ENCODE measurements at places on chromosomes 11 and 22.

DNA sequence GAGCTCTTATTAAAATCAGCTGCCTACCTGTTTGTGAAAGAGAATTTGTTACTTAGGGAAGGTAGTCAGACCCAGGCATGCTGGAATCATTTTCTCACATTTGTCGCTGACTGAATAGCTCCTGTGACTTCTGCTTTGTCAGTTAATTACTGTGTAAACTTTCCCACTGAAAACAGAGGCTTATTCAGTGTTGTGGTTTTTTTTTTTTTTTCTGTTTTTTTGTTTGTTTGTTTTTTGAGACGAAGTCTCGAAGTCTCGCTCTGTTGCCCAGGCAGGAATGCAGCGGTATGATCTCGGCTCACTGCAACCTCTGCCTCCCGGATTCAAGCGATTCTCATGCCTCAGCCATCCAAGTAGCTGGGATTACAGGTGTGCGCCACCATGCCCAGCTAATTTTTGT is 5.6 kb upstream of the LDLRAD3 start:
- no peak for DNase-seq

- DNase-seq, result no peak
These were observed 37.2 kb upstream of the ACER3 start for GRCh38 chr11:76823481-76824028.

DNA sequence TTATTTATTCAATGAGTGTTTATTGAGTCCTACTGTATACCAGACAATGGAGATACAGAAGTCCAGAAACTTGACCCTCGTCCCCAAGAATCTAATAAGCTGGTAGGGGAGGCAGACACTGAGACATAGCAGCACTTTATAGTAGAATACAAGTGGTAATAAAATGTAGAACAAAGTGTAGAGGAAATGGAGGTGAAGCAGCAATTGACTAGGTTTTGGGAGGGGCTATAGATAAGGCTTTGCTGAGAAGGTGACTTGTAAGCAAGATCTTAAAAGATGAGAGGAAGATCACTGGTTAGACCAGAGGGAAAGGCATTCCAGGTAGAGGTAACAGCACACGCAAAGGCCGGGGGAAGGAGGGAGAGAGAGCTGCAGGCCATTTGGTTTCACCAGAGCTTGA is 57.3 kb downstream of the ZBTB16 start:
- no peak for DNase-seq

GRCh38 chr11:128422576-128423370 is 164.6 kb downstream of the ETS1 start:
- peak; percentile 76 for DNase-seq

DNA sequence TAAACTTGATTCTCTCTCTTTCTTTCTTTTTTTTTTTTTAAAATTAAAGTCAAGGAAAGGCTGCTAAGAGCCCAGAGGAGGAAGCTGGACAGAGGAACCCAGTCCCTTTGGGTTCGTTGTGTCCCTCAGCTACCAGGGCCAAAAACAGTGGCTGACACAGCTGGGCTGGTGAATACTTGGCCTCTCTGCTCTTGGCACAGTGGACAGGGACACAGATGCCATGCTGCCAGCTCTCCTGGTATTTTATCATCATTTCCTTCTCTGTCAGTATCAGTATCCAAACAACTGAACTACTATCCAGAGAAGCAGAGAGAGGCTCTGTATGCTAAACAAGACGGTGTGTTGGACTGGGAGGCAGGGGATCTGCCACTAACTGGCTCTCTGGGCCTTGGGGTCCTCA is 123.7 kb upstream of the CCDC90B start:
- no peak for DNase-seq

DNA sequence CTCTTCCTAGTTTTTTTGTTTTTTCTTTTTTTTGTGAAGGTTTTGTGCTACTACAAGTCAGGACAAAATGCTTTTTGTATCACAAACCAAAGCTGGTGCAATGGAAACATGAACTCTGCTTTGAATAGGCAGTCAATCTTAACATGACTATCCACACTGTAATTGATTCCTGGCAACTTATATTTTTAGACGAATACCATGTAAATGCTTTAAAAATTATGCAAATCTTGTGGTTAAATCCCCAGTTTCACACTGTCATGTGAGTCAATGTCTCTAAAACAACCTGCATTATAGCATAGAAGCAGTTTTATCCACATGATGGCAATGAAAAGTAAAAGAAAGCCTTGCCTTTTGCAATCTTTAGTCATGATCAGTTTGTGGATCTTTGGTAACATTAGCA is 8.9 kb downstream of the TRPC6 start:
- no peak for DNase-seq

GRCh38 chr11:134541951-134542350 is 129.9 kb upstream of the B3GAT1 start:
- DNase-seq, result no peak

DNA sequence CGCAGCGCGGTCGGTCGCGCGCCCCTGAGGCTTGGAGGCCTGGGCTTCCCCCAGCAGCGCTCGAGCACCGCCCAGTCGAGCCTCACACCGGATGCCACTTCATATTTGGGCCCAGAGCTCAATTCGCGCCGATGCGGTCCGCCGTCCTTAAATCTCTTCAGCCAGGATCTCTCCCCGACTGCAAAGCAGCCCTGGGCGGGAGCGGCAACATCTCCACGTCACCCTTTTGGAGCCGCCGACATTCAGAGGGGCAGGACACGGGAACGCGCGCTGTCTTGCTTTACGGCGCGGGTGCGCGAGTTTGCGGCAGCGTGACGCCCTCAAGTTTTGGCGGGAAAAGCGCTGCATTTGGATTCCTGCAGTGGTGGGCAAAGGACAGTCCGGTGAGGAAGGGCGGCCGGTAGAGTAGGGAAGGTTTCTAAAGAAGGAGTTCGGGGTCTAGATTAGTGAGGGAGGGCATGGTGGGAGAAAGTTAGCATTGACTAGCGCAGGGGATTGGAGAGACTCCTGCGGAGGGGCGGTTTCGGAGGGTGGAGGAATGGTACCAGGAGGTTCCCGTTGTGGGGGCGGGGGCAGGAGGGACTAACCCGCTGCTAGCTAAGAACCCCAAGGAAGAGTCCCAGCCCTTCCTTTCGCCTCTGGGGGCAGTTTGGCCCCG is 796 bp downstream of the CHEK1 start:
- DNase-seq, result peak; percentile 66

DNA sequence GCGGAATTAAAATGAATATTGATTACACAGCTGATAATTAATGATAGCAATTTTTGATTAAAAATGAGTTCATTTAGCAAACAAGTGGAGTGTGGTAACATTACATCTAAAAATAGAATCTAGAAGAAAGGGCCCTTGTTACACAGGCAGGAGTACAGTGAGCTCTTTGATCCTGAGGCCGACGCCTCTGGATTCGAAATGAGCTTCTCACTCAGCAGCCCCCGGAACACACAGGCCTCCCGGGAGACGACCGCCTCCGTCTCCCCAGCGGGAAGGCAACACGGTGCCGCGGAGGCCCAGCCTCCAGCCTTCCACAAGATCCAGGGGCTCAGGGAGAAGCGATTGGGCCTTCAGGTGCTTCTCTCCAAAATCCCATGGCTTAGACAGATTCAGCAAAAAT is 379.1 kb downstream of the BRD1 start:
- no peak for DNase-seq

DNA sequence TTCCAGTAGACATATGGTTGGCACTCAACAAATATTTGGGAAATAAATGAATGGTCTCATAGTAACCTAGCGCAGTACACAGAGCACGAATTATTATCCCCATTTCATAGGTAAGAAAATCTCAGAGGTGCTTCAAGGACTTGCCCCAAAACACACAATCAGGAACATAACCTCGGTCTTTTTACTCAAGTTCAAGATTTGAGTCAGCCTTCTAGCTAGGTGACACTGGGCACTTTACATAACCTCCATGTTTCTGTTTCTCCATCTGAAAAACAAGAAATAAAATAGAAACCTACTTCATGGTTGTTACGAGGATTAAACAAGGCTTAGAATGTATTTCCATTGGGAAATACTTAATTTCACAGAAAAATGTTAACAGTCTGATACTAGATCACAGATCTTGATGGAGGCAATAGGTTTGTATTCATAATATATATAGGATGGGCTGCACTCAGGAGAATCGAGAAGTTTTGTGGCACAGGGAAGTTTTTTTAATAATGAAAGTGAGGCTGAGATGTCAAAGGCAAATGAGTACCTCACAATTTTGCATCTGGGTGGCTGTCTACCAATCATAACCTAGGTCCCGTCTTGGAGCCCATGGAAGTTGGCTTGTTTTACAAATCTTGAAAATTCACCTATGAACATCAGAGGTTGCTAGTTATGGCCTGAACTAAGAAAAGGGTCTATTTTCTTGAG is 147.4 kb upstream of the ZC3H12C start:
- DNase-seq, result no peak

GRCh38 chr22:32558681-32559355 is 84.2 kb downstream of the FBXO7 start:
- DNase-seq, result no peak

- DNase-seq, result no peak
These were observed 11.6 kb upstream of the ALKBH3 start for GRCh38 chr11:43868852-43869567.

- no peak for DNase-seq
These were observed 61.5 kb downstream of the PRSS23 start for GRCh38 chr11:86861810-86862209.

DNA sequence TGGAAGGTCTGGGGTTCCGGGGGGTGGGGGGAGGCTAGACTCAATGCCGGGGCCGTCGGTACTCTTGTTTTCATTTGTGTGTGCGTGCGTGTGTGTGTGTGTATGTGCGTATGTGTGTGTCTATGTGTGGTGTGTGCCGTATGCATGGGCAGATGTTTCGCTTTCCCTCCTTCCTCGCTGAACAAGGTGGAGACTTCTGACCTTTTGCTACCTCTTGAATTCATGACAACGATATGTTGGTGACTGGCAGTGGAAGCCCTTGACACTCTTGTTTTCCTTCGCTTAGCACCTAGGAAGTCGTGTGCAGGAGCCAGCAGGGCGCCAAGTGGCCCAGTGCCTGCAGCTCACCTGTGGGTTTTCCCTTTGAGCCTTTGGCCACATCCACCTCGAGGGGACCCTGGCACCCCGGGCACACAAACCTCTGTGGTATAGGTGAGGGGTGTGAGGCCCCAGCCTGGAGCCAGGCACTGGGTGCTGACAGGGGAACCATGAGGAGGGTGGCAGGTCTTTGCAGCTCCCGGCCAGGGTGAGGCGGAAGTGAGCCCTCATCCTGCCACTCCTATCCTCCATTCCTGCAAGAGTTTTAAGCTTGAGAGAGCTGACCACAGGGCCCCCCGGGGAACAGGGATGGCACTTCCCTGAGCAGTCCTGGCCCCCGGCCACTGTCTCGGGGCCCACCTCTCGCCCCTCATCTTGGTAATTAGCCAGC is 19.3 kb upstream of the TMEM191C start:
- DNase-seq, result no peak

Measured in stimulated activated CD4-positive, alpha-beta T cell treated with anti-CD3 and anti-CD28 coated beads, Interleukin-15, amount 100 ng/mL, for 1 hour (primary cell).